Retina (tissue), 1 donor: ENCODE measurements at places on chromosomes 6 and 20.

DNA sequence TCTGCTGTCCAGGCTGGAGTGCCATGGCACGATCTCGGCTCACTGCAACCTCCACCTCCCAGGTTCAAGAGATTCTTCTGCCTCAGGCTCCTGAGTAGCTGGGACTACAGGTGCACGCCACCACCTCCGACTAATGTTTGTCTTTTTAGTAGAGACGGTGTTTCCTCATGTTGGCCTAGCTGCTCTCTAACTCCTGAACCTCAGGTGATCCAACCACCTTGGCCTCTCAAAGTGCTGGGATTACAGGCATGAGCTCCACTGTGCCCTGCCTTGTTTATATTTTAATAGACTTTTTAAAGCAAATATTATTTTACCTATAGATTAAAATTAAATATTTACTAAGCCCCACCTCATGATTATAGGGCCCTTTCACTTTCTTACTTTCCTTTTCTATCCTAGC, 483.2 kb upstream of the EPHA7 start:
- DNase-seq: no peak

DNA sequence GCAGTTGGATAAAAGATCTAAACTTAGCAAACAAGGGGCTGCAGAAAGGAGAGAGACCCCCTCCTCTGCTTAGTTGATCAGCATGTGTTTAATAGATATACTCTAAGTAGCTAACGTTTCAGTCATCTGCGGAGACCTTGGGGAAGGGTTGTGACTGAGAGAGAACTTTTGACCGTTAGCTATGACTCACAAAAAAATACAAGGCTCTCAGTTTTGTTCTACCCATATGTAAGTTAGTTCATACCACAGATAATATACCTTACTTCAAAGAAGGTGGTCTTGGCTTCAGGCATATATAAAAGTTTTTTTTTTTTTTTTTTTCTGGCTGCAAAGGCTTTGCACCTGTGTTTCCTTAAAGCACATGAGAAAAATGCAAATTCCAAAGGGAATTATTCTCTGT, 258.9 kb downstream of the GJA1 start:
- no peak for DNase-seq

- no peak for DNase-seq
Observed at GRCh38 chr20:32344835-32345506, 13.2 kb upstream of the ASXL1 start.

DNA sequence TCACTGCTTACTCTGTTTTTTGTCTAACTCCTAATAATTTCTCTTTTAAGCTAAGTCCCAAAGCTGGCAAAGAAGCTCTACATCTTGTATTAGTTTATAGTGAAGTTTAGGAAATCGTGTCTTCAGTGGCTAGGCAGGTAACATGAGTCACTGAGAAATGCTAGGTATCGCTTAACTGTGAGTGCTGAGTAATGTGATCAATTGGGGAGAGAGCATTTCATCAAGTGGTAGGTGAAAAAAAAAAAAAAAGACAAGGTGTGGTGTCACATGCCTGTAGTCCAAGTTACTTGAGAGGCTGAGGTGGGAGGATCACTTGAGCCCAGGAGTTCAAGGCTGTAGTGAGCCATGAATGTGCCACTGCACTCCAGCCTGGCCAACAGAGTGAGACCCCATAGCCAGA, 125.3 kb downstream of the FAM83B start:
- no peak for DNase-seq

DNA sequence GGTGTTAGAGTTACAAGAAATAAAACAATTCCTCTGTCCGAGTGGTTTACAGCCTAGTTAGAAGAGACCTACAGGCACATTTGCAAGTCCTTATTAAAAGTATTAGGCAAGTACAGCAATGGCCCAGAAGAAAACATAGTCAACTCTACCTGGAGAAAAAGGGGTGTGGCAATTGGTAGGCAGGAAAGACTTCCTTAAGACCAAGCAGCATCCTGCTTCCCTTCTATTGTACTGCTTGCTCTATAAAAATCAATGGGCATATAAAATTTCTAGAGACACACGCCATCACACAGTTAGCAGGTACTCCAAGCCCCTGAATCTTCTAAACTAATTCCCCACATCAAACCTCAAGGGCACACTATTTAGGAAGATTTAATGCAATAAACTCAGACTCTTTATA, 185.6 kb downstream of the ATXN1 start:
- DNase-seq: no peak

DNA sequence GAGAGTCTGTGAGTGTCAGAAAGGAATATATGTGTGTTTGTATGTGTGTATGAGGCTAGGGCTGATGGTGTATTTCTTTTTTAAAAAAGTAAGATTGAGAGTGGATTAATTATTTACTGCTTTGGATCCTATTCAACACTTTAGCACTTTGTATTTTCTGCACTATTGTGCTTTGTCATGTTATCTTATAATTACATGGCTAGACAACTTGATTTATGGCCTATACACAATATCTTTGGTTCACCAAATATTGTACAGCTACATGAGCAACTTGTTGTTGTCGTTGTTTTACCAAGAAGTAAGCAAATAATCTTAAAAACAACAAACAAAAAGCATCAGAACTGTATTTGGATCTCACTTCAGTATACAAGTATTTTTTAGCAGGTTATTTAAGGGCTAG, 84.6 kb upstream of the TBX18 start:
- DNase-seq: no peak
